Suppressor macrophage (primary cell): ENCODE measurements at places on chromosomes 16 and 17.

DNA sequence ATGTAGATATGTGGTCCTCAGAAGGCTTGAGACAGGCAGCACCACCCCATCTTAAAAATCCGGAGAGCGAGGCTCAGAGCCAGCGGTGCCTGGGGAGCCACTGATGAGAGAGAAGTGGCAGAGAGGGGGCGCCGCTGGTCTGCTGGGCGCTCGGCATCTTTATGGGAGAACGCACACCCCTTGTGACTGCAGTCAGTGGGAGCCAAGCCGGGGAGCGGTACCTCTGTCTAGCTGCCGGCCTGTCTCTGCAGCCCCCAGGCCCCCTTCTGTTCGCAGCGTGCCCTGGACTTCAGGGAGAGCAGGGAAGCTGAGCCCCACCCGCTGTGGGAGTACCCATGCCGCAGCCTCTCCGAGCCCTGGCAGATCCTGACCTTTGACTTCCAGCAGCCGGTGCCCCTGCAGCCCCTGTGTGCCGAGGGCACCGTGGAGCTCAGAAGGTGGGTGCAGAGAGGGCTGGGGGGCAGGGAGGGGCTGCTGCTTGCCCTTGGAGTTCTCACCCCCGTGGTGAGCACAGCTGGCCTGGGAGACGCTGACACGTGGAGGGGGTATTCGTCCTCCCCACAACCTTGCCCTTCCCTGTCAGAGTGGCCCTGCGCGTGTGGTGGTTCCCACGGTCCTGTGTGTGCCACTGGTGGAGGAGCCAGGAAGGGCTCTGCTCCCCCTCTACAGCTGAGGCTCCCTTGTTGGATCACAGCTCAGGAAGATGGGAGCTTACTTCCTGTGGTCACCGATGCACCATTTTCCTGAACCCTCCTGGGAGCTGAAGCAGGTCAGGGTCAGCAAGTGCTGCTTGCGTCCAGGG is 44.8 kb downstream of the PRMT7 start:
- DNase-seq: no peak

DNA sequence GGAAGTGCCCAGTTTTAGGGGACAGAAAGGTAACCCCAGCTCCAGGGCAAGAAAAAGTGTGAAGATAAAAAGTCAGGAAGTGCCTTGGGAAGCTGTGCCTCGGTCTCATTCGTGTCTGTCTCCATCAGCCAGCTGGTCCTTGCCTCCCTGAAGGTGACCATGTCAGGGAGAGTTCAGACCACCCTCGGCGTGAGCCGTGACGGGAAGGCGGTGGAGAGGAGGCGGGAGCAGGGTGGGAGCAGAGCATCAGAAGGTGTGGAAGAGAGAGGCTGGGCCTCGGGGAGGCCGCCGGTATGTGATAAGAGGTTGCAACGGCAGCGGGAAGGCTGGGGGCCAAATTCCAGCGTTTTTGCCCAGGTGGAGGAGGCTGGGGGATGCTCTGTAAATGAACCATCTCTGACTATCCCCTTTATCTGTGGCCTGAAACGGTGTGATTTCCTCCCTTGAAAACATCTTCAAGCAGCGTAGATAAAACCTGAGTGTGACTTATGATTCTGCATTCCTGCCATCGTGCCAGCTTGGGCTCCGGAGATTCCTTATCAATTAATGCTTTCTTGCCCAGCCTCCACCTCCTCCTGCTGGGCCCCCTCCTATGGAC is 251.8 kb downstream of the IRF8 start:
- no peak for DNase-seq

DNA sequence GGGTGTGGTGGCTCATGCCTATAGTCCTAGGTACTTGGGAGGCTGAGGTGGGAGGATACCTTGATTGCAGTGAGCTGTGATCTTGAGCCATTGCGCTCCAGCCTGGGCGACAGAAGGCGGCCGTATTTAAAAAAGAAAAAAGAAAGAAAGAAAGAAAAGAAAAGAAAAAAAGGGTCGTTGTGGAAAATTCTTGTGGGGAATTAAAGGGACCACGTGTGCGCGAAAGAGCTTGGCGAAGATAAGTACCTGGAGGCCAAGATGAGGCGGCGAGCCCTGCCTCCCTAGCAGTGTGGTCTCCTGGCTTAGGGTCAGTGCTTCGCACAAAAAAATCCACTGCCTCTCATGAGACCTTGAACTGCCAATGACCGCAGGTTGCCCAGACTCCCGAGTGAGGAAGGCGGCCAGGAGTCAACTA is 728 bp upstream of the NMT1 start:
- DNase-seq: no peak

- peak; percentile 60 for DNase-seq
These were observed 285.2 kb downstream of the SEC14L1 start for GRCh38 chr17:77425791-77426641.

- DNase-seq: peak; percentile 36
These were observed 16.8 kb upstream of the ASGR2 start for GRCh38 chr17:7131423-7131791.

DNA sequence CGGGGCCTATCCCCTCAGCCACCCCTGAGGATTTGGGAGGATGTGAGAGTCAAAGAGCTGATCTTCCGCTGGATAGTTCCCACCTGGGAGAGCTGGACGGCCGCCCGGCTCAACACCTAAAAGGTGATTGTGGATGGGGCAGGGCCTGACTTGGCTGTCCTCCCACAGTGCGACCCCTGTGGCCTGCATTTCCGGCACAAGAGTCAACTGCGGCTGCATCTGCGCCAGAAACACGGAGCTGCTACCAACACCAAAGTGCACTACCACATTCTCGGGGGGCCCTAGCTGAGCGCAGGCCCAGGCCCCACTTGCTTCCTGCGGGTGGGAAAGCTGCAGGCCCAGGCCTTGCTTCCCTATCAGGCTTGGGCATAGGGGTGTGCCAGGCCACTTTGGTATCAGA is 4.5 kb downstream of the BCL6B start:
- DNase-seq: no peak
